ENCODE measurements at places on chromosomes 12 and 14.
A peak's percentile ranks its signal among the peaks of the same experiment; 100 is the strongest.

DNA sequence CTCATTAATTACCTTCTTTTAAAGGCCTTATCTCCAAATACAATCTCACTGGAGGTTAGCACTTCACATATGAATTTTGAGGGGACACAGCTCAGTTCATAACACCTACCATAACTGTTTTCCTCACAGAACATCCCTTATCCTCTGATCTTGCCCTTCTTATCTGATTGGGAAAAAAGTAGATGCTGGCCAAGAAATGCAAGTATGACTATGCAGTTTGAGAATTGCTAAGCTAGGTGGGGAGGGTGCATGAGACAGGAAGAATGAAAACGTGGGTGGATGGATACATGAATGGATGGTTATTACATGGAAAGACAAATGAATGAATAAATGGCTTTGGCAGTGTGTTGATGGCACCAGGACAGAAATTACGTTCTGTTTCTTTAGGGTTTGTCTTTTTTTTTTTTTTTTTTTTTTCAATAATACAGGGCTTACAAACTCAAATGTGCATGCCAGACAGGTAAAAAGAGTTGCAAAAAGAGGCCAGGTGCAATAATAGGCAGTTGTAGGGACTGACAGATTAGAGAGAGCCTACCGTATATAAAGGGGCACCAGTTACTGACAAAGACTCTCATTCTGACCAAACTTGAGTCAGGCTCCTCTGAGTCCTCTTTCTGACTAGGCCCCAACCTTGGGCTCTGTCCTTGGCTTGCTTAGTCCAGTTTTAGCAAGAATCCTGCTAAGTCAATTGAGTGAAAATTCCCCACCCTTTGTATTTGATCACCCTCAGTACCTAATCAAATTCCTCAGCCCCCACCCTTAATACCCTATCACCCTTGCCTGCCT is 304.9 kb downstream of the ZFP36L1 start:
- no peak for DNase-seq

- no peak for DNase-seq
Observed at GRCh38 chr12:120404271-120404670, 33.6 kb upstream of the COX6A1 start.

DNA sequence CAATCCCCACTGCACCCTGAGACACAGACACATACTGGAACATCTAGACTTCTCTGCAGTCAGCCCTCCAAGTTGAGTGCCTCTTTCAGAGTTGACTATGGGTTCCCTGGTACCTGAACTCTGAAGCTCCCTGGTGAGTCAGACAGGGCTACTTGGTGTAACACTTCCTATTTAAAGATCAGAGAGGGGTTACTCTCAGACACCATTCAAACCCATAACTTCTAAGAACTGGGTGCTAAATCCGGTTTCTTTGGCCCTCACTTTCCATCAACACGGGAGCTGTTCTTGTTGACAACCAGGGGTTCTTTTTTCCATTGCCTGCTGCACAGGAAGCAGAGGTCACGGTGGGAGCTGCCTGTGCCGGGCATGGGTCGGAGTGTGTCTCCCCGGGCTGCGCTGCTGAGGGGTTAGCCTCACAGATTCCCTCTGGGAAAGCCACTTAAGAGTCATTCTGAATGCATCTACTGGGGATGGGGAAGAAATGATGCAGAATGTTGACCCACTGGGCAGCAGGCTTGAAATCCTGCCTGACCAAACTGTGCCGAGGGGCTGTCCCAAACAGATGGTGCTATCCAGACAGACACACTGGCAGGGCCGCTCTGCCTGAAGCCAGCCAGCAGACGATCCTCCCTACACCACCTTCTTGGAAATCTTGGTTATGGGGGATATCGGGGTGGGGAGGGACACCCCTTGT is 74.1 kb downstream of the PITPNM2 start:
- no peak for DNase-seq

DNA sequence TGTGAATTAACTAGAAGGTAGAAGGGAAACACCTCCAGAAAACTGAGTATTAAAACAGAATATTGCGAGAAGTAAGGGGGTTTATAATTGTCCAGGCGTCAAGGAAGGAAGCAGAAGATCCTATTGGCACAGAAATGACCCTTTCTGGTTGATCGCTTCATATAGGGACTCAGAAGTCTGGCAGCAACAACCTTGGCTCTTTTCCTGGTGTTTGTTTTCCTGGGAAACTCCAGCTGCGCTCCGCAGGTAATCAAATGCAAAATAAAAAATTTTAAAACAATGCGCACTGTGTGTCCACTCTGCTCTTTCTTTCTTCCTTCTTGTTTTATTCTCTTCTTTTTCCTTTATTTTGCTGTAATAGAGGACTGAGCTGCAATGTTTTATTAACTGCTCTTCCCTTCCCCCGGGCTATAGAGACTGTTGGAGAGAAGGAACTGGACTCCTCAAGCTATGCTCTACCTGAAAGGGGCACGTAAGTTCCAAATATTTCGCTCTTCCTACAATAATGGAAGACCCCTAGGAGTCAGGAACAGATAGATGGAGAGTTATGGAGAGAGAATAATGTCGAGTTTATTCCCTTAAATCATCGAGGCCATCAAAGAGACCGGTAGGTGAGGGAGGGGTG is 737 bp downstream of the SPX start:
- no peak for DNase-seq

GRCh38 chr12:31037931-31038330 is 35.7 kb upstream of the DDX11 start:
- DNase-seq, result no peak

DNA sequence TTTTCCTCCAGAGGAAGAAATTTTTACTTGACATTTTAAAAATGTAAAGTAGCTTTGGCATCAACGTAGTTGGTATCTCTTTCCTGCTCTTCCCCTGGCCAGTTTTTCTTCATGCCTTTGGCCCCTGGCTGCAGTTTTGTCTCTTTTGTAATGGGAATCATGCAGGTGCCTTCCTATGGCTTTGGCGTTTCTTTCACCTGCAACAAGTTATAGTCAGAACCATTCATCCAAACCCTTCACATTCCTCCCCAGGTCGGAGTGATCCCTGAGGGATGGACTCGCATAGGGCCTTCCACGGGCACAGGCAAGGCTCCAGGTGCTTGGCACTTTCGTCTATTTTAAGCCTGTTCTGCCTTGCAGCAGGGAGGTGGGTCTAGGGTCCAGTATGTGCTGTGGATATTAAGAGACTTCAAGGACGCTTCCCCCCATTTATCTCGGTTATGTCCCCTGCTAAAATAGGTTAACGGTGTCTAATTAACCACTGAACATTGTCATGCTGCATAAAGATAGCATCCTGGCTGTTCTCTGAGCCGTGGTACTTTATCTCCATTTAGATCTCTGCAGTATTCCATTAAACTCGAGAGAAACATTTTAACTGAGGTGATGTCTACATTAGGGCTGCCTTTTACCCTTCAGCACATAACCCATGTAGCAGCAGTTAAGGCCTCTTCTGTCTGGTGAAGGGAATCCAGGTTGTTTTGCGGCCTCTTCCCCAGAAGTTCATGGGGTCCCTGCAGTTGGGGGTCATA is 66.3 kb downstream of the IFT43 start:
- no peak for DNase-seq

DNA sequence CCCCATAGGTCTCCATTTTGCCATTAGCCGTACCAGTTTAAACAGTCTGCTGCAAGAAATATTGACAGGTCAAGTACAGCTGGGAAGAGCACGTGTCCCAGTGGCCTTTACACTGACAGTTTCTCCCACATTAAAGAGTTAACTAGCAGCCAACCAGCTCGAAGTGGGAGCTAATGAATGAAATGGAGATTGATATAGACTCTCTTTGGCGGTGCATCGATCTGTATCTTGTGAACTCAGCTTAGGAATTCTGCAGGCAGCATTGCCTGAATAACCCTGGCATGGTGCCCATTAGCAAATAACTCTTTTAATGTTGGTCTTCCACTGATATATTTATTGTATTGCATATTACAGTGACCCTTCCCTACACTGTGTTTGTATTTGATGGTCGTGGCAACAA is 319.4 kb downstream of the EGLN3 start:
- no peak for DNase-seq

GRCh38 chr14:52325126-52325525 is 11.0 kb downstream of the PTGER2 start:
- peak; percentile 40 for DNase-seq

DNA sequence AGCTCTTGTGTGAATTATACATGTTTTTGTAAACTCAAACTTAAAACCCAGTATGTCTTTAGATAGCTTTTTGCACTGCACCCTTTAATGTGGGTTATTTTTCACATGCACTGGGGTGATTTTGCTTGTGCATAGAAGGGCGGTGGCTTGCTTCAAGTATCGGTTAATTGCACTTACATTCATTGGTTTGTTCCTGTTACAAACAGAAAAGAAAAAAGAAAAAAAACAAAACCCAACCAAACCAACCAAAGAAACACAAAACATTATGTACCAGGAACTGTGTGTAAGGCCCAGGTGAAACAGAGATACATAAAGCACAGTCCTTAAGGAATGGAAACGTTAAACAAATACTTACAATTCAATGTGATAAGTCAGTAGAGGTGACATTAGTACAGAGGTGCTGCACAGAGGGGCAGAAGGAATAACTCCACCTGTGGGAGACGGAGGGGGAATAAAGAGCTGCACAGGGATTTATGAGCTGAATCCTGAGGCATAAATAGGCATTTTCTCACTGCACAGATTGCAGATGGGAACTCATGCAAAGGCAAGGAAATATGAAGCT is 151.4 kb downstream of the KTN1 start:
- no peak for DNase-seq

DNA sequence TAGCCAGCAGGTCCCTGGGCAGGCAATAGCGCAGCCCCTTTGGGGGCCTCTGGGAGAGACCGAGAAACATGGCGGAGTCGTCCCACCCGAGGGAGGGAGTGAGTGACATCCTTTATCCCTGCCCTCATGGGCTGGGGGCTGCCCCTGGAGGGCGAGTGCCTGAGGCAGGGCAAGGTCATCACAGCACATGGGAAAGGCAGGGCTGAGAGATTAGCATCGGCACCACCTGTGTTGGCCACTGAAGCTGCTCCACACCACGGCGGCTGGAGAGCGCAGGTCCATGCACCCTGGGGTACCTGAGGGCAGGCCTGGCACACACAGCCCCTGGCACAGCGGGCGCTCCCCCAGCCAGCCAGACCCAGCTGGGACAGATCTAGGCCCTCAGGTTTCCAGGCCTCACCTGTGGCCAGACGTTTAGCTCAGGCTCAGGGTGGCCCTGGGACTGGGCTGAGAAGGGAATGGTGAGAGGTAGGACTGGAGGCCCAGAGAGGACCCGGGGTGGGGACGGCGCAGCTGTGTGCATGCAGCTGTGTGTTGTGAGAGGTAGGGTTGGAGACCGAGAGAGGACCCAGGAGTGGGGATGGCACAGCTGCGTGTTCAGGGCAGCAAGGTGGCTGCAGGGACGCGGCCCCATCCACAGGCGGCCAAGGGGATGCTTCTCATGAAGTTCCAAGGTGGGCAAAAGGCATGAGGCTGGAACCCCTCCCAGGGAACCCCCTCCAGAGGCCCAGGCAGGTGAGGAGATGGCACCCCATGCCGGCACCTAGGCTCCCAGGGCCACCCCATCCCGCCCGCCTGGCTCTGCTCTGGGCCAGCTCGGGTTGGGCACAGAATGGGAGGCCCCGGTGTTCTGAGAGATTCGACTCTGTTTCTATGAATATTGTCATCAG is 74.1 kb downstream of the KIF26A start:
- DNase-seq, result no peak

GRCh38 chr14:105143451-105144025 is 25.0 kb downstream of the JAG2 start:
- DNase-seq, result no peak

GRCh38 chr12:71662849-71663560 is 643 bp downstream of the ZFC3H1 start:
- DNase-seq, result no peak

Measured in fibroblast of skin of left biceps (primary cell).